ENCODE measurements at places on chromosomes 7 and 10. TPM values are rescaled to one million over a fixed set of nuclear protein-coding genes. Genes with fewer than 3 reads are reported as not detected.

GRCh38 chr7:5452937-5453540, 29.4 kb upstream of the TNRC18 start:
- no peak for DNase-seq

GRCh38 chr7:44646176-44646920, 39.9 kb downstream of the OGDH start:
- no peak for DNase-seq

DNA sequence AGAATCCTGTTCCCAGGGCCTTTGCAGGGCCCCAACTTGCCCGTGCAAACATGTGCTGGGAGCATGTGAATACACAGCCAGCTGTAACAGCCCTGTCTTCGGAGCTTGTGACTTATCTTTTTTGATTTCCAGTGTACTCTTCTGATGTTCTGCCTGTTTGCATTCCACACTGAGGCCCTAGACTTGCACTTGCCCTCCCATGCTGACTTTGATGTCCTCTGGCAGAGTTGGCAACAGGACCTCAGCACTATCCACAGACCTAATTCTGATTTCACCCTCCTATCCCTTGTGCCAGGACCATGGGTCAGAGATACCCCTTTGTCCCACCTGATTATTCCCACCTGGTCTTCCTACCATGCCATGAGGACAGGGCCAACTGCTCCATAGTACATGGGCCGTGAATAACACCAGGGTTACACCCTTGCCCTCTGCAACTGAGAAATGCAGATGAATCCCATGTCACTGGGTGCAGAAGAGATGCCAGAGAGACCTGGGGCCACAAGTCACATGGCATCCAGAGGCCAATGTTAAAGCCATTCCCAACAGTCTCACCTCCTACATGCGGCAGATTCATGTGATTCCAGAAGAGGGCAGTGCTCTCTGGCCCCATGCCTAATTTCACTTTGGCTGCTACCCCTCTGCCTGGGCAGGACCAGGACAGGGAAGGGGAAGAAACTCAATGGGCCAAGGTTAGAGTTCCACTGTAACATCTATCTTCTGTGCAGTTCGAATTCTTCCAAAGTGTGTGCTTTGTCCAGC, 43.0 kb downstream of the SCRN1 start:
- no peak for DNase-seq

The ZNF488 gene
- polyA plus RNA-seq: 6.6 TPM

The LRRD1 gene
- polyA plus RNA-seq: 0.29 TPM

Measured in right renal cortex interstitium (tissue), 3 donors.